ENCODE measurements at places on chromosomes 12 and 14.

DNA sequence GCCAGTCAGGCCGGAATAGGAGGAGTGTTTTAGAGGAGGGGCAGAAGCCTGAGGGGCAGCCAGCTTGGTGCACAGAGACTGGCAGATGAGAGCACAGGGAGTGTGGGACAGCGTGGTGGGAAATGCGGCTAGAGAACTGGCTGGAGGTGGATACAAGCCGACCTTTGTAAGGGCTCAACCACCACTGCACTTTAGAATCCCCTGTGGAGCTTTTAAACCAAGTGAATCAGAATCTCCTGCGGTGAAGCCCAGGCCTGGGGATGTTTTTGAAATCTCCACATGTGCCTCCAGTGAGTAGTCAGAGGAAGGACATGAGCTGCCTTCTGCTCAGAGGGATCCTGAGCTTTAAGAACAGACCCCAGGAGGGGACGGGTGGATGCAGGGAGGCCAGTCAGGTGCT lies 10.9 kb upstream of the PCED1B start:
- no peak for DNase-seq

GRCh38 chr14:39376667-39377403 lies 55.4 kb downstream of the FBXO33 start:
- no peak for DNase-seq

DNA sequence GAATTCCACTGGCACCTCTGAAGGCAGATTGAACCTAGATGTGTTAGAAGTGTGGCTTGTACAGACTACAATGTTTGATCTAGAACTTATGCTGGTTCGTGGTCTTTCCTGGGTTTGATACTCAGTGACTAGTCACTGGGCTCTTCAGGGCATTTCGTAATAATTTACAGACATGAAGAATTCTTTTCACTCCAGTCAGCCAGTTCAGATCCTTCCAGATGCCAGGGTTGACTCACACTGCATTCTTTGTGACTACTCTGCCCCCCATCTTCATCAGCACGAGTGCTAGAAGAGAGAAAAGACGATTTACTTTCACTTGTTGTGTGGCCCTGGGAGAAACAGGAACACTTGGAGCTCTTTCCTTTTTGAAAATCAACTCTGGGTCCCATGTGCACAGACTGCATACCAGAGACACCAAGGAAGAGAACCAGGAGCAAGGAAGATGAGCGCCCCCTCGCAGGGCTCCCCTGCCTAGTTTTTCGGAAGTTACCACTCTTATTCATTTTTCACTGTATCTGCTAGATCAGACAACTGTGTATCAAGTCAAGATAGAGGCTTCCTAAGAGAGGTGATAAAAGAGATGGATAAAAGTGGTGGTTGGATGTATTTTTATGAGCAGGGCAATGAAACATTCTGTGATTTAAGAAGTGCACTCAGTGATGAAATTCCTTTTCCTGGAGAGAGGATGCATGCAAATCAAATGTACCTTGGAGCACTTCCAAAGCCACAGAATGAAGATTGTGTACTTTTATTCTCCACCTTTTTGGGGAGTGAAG lies 33.5 kb upstream of the EVL start:
- peak; percentile 17 for DNase-seq

DNA sequence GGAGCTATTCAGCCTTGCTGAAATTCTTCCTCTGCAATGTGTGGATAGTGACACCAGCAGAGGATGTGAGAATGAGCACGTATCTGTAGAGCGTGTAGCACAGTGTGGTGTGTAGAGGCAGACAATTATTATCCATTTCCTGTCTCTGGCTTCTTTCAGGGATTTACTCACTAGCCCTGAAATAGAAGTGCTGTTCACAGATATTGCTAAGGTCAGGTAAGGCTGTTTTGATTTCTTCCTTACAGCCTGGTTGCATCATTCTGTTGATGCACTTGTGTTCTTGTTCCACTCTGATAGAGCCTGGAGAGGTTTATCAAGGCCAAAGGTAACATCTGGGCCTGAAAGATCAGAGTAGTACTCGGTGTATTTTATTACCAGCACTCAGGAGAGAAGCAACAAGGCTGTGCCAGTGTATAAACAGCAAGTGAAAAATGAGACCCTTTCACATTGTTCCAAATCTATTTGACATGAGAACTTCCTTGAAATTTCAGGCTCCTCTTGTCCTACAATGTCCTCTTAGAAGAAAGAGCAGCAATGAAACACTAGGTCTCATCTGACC lies 16.7 kb downstream of the ARG2 start:
- no peak for DNase-seq

GRCh38 chr12:128992550-128992949 lies 139.3 kb downstream of the GLT1D1 start:
- DNase-seq: no peak

DNA sequence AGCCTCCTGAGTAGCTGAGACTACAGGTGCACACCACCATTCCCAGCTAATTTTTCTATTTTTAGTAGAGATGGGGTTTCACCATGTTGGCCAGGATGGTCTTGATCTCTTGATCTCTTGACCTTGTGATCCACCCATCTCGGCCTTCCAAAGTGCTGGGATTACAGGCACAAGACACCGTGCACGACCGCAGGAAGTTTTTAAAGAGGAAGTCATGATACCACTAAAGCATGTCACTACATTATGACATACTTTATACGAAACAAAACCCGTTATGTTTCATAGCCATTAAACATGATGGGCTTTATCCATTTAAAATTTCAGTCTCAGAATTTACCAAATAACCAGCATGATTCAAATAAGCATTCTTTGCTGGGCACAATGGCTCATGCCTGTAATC lies 83.8 kb upstream of the DUSP6 start:
- no peak for DNase-seq

DNA sequence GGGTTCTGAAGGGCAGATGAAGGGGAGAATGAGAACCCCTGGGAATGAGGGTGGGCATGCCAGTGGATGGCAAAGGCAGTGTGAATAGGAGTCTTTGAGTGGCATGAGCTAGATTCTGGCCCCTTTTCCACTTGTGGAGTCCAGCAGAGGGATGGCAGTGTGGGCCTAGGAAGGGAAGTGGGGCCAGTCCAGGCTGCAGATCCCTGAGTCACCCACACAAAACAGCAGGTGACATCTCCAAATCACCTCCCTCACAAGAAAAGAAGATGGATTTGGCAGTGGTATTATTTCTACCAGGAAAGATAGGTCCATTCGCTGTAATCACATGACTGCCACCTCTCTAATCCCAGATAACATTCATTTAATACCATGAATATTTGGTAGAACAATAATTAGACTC lies 151.3 kb downstream of the TTC7B start:
- no peak for DNase-seq

- no peak for DNase-seq
Measured at GRCh38 chr12:47801170-47801903, 18.4 kb downstream of the HDAC7 start.

DNA sequence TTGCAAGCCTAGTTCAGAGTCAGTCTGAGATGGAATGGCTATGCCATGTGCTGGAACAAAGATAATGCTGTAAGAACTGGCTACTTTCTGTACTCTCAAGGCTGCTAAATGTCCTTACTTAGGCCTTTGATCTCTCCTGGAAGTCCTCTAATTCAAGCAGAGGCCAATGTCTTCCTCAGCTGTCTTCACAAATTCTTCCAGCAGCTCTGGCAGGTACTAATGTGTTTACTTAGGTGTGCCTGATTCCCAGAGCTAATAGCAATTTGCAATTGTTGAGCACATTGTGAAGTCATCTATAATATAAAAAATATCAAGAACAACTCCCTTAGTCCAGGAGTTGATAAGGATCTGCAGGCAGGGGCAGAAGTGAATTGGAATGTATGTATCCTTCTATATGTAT lies 3.8 kb upstream of the MYF5 start:
- no peak for DNase-seq

DNA sequence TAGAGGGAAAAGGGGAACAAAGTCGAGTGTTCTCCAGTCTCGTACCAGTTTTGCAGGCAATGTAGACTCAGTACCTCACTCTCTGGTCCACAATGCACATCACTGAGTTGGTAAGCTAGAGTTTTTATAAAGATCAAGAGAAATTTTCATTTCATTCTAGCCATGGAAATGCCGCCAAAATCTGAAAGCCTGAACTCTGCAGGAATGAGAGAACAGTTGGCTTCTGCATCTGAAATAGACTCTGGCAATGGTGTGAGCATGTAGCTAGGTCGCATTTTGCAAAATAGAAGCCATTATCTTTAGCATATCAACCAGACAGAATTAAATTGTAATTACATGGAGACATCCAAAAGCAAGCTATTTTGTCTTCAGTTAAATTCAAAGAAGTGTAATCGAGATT lies 381.0 kb downstream of the NOVA1 start:
- no peak for DNase-seq

GRCh38 chr12:6394398-6394797 lies 10.4 kb downstream of the LTBR start:
- no peak for DNase-seq

- no peak for DNase-seq
Measured at GRCh38 chr14:77882636-77883035, 82.7 kb downstream of the ADCK1 start.

DNA sequence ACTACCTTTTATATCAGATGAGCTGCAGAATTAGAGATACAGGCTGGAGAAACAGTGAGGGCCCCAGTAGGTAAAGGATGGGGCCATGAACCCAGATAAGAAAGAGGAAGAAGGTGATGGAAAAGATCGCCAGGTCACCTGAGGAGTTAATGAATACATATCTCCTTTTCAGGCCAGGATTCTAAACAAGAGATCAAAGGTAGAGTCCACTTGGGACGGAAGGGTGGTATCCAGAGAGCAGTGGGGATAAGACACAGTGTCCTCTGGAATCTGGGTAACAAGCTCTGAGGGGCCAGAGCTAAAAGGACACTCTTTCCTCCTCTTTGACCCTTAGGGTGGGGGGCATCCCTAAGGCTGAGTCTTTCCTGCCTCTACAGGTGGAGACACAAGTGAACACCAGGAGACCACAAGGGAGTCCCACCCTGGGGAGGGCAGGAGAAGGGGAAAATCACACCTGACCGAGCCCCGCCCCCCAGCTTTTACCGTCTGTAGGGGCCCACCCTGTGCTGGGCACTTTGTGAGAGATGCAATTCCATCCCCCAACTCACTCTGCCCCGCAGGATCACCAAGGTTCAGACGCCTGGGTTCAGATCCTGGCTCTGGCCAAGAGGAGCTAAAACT lies 27.3 kb downstream of the SERPINA1 start:
- no peak for DNase-seq

GRCh38 chr14:72303930-72304329 lies 371.7 kb downstream of the RGS6 start:
- DNase-seq: no peak

DNA sequence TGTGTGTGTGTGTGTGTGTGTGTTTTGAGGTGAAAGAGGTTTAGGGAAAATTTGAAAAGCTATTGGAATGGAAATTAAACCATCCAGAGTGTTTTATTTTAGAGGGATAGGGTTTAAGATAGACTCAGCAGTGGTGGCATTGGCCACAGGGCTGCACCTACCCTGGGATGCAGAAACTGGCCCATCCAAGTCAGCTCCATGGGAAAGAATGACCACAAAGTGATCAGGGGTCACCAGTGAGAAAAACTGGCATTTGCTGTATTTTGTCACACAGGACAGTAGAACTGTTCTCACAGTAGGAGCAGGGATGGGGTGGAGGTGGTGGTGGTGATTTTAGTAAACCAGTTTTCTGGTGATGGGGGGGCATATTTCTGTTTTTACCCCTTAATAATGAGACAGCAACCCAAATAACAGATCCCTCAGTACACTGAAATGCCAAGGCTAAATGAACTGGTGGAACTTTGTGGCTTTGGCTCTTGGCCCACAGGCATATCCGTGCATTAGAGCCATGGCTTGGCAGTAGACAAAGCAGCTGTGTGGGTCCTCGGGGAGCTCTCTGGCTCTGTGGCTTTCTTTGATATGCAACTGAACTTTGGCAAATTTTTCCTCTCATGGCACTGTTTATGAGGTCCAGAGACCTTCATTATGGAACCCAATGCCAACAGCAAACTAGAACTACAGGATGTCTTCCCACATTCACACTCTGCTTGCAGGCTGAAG lies 348.3 kb downstream of the ZFP36L1 start:
- DNase-seq: no peak

DNA sequence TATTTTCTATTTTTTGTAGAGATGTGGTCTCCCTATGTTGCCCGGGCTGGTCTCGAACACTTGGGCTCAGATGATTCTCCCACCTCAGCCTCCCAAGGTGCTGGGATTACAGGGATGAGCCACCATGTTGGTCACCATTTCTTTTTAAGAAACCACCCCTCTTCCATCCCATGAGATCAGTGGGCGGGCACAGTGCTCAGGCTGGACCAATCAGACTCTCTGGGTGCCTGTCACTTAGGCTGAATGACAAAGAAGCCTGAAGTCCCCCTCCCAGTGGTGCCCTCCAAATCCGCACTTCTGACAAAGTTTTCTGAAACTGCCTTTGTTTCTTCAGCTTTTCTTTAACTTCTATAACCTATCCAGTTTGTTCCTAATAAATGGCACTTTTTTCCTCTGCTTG lies 48.2 kb downstream of the CALM1 start:
- DNase-seq: no peak

GRCh38 chr14:64952598-64953309 lies 10.2 kb upstream of the GPX2 start:
- DNase-seq: no peak

- DNase-seq: no peak
Measured at GRCh38 chr14:80325688-80326087, 114.4 kb upstream of the DIO2 start.

DNA sequence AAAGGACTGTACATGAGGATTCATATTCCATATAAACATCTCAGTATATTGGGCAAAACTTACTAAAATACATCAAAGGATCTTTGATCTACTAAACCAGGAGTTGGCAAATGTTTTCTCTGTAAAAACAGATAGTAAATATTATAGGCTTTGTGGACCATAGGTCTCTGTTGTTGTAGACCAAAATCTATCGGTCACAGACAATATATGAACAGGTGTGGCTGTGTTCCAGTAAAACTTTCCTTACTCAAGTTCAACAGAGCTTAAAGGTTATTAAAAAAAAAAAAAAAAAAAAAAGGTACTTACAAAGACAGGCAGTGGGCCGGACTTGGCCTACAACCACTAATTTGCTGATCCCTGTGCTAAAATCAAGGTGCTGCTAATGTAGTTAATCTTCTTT lies 40.3 kb downstream of the PAWR start:
- DNase-seq: no peak

DNA sequence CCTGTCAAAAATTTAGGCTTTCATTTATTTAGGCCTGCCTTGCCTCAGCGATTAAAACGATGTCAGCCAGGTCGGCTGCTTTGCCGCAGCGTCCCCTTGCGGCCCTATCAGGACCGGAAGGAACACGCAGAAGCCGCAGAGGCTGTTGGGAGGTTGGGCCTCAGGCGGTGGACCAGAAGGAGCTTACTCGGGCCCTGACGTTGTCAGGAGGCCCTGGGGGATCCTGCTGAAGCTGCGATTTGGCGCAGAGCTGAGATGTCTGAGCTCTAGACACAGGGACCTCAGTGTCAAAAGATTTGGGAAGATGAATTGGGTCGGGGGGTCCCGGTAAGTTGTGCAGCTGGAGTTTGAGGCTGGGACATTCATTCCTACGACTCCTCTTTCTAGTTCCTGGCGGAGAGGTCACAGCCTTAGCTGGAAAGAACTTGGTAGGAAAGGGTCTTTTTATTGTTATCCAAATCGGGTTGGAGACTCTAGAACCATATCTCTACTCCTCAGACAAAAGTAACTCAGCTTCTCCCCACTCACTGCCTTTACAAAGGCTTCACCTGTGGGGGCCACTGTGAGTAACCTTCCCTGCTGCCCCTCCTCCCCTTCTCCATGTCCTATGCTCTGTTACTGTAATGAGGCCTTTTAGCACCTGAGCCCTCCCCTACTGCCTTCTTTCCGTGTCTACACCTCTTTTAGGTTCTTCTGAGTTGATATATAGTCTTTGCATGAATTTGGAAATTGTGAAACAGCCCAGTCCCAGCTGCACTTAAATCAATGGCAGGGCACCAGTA lies 6.6 kb upstream of the ABCD2 start:
- DNase-seq: no peak
